NCI-H748 treated with DMSO at 0.1 percent for 48 hours (cell line): ENCODE measurements at places on chromosomes 13 and 19.

DNA sequence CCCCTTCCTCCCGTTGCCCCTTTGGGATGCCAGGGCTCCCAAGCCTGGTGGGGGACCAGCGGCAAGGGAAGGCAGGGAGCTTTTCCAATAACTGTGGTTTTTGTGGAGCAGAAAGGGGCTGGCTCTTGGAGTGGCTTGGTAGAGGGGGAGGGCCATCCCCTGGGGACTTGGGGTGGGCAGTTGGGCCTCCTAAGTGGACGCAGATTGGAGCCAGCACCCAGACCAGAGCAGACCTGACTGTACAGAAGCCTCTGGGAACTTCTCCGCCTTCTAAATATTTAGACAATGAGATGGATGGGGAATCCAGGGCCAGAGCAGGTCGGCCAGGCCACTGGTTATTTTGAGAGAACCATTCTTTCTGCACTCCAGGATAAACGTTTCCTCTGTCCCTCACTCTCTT is 4.2 kb downstream of the PTGIR start:
- DNase-seq, result no peak

DNA sequence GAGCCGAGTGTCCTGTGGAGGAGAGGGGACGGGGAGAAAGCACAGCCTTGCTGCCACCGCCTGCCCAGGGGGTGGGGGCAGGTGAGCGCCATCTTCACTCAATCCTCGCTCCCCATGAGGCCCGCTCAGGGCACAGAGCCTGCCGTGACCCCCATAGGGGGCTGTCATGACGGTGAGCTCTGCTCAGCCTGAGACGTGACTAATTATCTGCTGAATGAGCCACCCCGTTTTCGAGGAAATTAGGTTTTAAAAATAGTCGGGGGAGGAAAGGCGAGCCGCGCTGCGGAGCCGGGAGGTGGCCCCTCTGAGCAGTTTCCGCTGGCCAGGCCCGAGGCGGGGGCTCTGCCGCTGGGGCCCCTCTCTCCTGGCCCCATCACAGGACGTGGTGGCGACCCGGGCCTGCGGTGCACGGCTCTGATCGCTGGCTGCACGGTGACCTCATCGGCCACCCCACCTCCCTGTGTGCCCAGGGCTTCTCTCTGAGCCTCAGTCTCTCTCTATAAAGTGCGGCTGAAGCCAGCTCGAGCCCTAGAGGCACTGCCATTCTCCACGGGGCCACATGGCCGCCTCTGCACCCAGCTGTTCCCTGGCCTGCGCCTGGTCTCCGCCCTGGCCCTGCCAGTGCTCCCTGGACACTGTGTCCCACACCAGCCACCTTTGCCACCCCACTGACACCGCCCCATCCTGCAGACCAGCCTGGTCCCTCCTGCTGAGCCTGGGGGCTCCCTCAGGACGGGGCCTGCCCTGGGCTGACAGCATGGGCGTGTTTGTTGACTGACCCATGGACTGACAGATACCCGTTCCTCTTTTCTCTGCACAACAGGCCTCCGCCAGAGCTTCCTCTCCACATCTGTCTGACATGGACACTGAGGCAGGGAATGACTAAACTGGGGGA is 28.3 kb downstream of the PIP5K1C start:
- DNase-seq, result no peak

GRCh38 chr13:52461265-52461664 is 6.0 kb downstream of the CKAP2 start:
- DNase-seq, result no peak

GRCh38 chr13:40764587-40765403 is 6.2 kb downstream of the MRPS31 start:
- DNase-seq, result no peak

DNA sequence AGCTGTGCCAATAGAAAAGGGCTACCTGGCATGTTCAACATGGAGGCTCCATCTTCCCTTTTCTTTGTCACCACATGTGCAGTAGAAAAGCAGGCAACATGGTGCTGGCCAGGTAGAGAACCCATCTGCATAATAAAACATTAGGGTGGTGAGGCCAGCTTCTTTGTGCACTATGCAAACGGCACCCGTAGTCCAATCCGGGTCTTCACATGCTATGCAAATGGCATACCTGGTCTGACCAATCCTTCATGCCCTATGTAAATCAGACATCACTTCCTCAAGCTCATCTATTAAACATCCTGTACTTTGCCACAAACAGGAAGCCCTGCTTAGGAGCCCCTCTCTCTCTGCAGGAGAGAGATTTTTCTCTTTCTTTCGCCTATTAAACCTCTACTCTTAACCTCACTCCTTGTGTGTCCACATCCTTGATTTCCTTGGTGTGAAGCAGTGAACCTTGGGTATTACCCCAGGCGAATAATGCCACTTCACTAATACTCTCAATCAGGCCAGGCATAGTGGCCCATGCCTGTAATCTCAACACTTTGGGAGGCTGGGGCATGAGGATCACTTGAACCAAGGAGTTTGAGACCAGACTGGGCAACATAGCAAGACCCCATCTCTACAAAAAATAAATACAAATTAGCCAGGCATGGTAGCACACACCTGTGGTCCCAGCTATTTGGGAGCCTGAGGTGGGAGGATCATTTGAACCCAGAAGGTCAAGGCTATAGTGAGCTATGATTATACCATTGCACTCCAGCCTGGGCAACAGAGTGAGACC is 111.3 kb upstream of the MRI1 start:
- peak; percentile 33 for DNase-seq

- DNase-seq, result no peak
Observed at GRCh38 chr13:40518481-40518882, 148.0 kb downstream of the FOXO1 start.
